ENCODE measurements at places on chromosomes 3 and 15.
A peak's percentile ranks its signal among the peaks of the same experiment; 100 is the strongest.

DNA sequence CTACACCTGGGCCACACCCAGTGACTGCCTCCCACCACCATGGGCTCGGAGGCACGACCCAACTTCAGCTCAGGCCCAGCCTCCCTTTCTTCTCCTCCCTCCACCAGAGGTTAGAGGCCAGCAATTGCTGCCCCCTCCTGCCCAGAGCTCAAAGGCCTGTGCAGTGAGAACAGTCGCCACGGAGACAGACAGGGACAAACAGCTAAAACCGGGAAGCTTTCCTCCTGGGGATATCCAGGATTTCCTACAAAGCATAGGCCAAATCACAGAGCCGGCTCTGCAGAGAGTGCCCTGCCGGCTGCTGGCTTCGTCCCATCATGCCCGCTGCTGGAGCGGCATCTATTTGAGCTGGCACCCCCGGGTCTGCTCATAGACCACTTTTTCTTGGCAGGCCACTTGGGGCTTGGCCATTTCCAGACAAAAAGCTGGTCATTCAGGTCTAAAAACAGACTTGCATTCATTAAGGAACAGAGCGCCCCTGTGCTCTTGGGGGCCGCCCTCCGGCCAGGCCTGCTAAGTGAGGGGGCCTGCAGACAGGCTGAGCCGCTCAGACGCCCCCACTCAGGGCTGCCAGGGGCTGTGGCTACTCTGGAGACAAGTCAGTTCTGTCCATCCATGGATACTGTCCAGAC lies 17.5 kb downstream of the GRAMD2A start:
- no peak for DNase-seq

DNA sequence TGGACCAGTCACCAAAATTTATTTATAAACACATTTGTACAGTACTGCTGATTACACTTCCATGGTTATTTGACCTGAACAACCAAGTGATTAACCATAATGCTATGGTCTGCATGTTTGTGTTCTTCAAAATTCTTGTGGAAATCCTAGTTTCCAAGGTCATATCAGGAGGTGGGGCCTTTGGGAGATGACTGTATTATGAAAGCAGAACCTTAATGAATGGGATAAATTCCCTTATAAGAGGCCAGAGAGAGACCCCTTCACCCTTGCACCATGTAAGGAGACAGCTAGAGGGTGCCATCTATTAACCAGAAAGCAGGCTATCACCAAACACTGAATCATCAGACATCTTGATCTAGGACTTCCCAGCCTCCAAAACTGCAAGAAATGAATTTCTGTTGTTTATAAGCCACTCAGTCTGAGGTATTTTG lies 1.9 kb downstream of the SCAPER start:
- no peak for DNase-seq

- DNase-seq: no peak
These were observed 16.6 kb downstream of the SLC4A7 start for GRCh38 chr3:27467545-27467944.

GRCh38 chr3:13148561-13149329 lies 75.5 kb upstream of the IQSEC1 start:
- no peak for DNase-seq

DNA sequence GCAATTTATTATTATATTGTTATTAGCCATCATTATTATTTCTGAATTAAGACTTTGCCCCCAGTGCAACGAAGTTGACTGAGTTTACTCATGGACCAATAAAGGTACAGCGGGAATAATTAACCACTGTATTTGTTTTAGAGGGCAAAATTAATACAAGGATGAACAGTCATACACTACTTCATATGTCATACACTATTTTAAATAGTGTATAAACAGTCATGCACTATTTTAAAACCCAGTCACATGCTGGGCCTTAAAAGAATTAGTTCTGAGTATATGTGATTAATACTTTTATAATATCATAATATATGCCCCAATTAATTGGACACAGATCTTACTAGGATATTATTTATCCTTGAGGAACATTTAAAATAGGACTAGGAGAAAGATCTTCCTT lies 125.3 kb upstream of the NANOGP8 start:
- DNase-seq: no peak

DNA sequence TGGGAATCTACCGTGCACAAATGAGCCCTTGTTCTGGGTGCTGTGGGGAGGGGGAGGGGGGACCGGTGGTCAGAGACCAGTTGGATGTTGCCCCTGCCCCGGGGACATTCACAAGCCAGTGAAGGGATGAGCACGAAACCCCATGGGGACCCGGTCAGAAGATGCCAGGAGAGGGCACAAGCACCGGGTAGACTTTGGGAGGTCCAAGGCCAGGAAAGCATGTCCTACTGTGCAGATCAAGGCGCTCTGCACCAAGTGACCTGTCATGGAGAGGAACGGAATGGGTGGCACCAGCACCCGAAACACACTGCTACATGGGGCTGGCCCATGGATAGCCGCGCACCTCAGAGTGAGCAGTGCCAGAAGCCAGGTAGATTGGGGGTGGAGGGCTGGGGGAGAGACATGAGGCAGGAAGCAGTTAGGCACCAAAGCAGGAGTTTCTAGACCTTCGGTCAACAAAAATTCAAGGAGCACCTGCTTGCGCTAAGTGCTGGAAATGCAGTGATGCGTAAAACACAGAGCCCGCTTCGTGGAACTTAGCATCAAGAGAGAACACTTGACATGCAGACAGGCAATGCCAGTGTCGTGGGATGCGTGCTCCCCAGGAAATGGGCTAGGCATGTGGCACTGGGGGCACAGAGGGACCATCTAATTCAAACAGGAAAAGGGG lies 99.1 kb downstream of the CPN2 start:
- DNase-seq: no peak

DNA sequence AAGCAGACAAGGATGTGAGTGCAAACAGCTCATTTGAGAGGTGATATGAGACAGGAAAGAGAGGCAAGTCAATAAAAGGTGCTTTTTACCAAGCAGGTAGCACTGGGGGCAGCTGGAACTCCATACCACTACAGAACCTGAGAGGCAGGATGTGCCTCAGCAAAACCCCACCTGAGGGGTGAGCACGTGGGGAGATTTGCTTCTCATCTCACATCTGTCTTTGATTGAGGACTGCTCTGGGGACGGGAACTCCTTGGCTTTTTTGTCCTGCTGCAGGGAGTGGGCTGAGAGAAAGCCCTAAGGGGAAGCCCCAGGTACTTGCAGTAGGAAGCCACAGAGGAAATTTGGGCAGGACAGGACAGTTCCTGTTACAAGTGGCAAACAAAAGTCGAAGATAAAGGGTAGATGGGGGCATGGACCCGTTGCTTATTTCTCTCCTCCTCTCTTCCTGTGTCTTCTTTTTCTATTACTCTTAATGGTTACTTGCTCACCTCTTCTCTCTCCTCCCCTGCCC lies 27.1 kb downstream of the CFAP161 start:
- no peak for DNase-seq

DNA sequence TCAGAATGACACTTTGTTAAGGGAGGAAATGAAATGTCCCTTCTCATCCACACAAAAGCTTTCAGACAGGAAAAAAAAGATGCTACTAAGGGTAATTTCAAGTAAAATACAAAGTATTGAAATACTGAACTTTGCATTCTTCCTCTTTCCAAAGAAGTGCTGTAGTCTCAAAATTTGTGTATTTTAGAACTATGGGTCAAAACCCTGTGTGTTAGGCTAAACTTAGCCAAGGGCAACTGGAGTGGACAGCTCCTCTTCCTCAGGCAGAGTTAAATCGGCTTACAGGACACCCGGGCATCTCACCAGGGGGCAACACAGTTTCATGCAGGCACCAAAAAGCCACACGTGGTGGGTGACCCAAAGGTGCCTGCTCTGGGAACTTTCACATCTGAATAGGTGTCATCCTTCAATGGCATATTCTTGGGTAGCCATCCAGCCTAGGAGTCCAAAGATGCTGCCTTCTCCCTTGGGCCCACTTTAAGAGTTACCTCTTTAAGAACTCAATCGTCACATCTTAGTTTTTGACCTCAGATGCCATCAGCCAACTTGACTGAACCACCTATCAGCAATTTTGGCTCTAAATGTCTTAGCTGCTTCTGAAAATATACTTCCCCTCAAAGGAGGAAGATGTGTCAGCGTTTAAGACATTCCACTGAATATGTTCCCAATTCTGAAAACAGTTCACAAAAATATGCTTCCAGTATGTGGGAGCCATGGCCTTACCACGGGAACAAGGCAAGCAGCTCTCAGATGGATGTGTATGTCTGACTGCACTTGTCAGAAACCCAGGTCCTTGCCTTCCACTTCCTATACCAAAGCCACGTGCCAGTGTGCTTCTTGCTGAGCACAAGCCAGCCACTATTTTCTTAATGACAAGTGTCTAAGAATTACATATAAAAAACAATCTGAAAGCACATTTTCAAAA lies 32.2 kb upstream of the MUC13 start:
- no peak for DNase-seq

GRCh38 chr15:77083381-77084160 lies 12.7 kb upstream of the TSPAN3 start:
- DNase-seq: peak; percentile 42

DNA sequence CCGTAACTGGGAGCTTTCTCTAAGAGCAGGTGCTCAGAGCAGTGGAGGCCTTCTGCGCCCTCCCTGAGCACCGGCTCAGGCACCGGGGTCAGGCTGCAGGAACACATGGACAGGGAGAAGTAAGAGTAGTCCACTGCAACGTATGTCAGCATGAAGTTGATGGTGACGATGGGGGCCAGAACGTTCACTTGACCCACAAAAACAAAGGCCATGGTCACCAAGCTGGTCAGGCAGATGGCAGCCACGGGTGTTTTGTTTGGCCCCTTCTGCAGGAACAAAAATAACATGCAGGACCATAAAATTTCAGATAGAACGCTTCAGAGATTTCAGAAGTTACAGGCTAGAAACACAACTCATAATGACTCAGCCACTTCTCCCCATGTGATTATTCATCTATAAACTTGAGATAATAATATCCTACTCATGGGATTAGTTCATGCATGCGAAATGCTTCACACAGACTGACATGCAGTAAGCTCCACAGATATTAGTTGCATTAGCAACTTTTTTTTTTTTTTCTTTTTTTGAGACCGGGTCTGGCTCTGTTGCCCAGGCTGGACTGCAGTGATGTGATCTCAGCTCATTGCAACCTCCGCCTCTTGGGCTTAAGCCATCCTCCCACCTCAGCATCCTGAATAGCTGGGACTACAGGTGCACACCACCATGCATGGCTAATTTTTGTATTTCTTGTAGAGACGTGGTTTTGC lies 52.2 kb upstream of the HEG1 start:
- DNase-seq: no peak

- no peak for DNase-seq
These were observed 445.3 kb downstream of the C3orf38 start for GRCh38 chr3:88595026-88595425.

GRCh38 chr3:140545756-140546155 lies 132.1 kb upstream of the TRIM42 start:
- no peak for DNase-seq

- DNase-seq: no peak
These were observed 108.4 kb downstream of the LSM3 start for GRCh38 chr3:14286887-14287500.

DNA sequence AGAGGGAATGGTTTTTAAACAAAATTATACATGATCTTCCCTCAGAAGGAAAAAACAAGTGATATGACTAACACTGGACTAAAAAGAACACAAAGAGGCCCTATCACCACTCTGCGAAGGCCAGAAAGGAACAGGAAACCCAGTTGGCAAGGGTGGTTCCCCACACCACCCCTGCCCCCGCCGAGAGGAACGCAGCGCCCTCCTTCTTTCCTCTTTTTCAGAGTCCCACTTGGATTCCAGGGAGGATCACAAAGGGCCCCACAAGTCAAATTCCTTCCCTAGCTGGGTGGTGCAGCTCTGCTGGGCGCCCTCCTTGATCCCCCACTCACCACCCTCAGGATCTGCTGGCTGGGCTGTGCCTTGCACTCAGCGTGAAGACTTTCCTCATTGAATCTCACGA lies 29.8 kb downstream of the PLA1A start:
- DNase-seq: no peak

GRCh38 chr15:83656192-83656591 lies 2.3 kb downstream of the ADAMTSL3 start:
- no peak for DNase-seq

GRCh38 chr3:147431751-147432150 lies 22.6 kb downstream of the ZIC1 start:
- DNase-seq: no peak

DNA sequence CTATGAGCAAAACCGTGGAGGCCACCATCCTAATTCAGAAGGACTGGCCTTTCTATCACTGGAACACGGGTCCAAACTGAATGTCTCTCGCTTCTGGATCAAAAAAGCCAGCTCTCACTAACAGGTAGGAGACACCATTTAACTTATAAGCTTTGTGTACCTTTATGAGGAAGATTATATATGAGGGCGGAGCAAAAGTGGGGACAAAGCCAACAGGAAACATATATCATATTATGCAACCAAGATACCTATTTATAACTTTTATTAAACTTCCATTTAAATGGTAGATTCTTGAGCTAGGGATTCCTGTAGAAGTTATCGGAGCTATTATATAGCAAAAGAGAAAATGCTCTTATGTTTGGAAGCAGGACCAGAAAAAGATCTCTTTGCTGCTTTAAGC lies 78.4 kb downstream of the IGF2BP2 start:
- DNase-seq: no peak

DNA sequence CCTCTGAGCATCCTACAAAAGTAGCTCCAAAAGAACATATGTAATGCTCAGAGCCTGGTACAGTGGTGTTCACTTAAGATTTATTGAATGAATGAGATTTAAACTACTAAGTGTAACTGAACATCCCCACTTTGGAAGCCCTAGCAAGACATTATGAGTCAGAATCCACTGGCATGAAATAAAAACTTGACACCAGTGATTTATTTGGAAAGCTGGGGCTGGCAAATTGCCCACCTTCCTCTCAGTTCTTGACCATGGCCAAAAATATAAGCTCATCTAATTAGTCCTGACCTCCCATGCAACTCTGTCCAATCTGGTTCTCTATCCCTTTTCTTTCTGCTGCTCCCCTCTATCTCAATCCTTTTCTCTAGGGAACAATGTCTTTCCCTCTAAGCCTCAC lies 418.0 kb downstream of the PLCL2 start:
- no peak for DNase-seq

GRCh38 chr3:114502204-114502603 lies 208.4 kb downstream of the TIGIT start:
- DNase-seq: no peak

DNA sequence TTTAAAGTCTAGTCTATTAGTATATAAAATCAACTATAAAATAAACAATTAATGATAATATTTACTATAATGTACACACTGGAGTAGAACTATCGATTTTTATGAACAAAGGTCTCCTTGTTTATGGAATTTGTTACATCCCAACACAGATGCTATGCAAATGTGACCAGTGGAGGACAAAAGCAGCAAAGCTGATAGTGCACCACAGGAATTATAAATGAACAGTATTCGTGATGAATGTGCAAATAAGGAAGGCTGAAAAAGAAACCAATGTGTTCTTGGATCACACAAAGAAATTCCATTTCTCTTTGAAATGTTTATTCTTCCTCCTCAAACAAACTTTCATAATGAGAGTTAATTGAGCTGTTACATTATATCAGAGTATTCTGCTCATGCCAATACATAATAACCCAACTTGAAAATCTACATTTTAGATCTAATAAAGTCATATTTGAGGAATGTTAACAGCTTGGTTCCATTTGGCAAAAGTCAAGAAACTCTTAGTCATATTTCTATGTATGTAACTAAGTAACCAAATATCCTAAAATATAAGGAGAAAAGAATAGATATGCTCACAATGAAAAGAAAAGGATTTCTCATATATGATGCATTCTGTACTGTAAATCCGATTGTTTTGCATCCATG lies 79.3 kb downstream of the NEK10 start:
- no peak for DNase-seq

All from stimulated activated naive CD4-positive, alpha-beta T cell treated with Interleukin-2 at 50 U/mL for 16 hours (primary cell).